ENCODE measurements at places on chromosomes 3 and 15.
A peak's percentile ranks its signal among the peaks of the same experiment; 100 is the strongest.

DNA sequence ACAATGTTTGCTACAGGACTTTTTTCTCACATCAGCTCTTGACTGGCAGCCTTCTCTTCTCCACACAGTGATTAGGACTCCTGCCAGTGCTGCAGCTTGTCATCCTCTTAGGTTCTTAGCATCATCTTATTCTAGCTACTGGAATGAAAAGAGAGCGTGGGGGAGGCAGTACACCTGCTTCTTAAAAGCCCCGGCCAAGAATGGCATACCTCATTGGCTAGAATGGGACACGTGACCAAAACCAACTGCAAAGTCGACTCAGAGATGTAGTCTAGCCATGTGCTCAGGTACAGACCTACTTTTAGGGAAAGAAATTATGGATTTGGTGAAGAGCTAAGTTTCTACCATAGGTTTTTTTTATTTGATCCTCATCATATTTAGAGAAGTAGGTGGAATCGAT, 44.1 kb downstream of the RARB start:
- no peak for DNase-seq

- DNase-seq: no peak
Observed at GRCh38 chr3:195714380-195715011, 6.3 kb upstream of the MUC20 start.

DNA sequence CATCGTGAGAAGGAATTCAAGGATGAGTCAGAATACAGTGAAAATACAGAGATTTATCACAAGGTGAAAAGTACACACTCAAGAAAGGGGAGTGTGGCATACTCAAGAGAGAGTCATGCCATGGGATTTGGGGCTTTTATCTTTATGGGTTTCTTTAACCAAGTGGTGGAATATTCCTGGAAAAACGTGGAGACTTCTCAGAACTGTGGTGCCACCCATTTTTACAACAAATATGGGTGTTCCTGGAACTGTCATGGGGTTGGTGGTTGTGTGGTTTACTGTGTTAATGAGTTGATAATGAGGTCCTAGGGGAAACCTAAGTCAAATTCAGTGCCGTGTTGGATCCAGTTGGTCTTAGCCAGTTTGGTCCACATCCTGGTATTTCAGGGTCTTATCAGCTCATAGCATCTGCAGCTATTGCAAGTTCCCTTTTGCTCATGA, 497.2 kb downstream of the GABRG3 start:
- DNase-seq: no peak

DNA sequence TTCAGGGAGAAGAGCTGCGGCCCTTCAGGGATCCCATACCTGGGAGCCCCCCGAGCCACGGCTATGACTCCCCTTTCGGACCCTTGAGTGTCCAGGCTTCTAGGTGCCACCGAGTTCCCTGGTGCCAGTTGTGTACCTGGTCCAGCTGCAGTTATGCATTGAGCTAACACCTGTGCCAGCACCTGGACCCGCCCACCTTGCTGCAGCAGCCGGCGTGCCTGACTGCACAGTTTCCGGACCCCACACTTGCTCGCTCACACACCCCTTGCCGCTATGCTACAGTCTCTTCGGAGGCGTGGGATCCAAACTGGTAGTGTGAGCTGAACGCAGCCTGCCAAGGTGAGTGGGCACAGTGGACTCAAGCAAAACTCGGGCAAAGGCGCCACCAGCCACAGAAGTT, 284.5 kb upstream of the ROBO1 start:
- no peak for DNase-seq

GRCh38 chr3:3280396-3280795, 100.9 kb upstream of the CRBN start:
- DNase-seq: peak; percentile 4

- DNase-seq: no peak
Observed at GRCh38 chr3:111947231-111947630, 31.6 kb upstream of the ABHD10 start.

- DNase-seq: no peak
Observed at GRCh38 chr3:55655544-55655943, 168.4 kb upstream of the WNT5A start.

Measured in CD8-positive, alpha-beta memory T cell (primary cell).